ENCODE measurements at places on chromosomes 5 and 9.

DNA sequence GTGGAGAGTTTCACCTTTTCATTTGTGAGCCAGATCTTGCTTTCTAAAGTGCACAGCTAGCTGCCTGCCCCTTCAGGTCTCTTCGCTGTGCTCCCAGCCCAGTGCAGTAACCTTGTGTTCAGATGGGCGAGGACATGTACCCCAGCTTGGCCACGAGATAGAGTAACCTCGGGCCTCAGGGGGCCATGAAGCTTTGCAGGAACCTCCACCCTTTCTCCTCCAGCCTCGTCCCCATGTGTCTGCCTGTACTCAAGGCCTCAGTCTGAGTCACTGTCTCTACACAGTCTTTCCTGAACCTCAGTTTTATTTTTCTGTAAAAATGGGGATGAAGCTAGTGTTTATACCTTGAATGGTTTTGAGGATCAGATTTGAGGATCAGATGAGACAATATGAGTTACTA lies 37.9 kb downstream of the ERGIC1 start:
- no peak for DNase-seq

GRCh38 chr5:78242001-78242400 lies 52.5 kb downstream of the AP3B1 start:
- no peak for DNase-seq

GRCh38 chr9:27391040-27391895 lies 94.3 kb upstream of the EQTN start:
- no peak for DNase-seq

DNA sequence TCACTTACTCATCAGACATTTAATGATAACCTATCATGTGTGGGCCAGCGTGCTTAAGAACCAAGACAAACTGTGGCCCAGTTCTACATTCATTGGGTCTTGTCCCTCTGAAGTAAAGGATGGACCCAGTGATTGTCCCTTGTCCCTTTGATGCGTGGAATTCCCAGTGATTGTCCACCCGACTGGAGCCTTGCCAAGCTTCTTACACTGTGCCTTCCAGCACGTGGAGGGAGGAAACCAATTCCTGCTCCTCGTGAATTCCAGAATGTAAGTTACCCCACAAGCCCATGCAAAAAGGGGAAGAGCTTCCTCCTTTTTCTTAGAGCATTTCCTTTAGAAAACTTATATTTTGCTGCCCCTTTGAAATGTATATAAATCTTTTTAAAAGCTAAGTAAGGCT lies 7.9 kb downstream of the CKMT2 start:
- no peak for DNase-seq

GRCh38 chr5:14156290-14156649 lies 13.1 kb downstream of the TRIO start:
- DNase-seq, result no peak

- DNase-seq, result no peak
Observed at GRCh38 chr5:97181856-97182545, 1.0 kb downstream of the RIOK2 start.

DNA sequence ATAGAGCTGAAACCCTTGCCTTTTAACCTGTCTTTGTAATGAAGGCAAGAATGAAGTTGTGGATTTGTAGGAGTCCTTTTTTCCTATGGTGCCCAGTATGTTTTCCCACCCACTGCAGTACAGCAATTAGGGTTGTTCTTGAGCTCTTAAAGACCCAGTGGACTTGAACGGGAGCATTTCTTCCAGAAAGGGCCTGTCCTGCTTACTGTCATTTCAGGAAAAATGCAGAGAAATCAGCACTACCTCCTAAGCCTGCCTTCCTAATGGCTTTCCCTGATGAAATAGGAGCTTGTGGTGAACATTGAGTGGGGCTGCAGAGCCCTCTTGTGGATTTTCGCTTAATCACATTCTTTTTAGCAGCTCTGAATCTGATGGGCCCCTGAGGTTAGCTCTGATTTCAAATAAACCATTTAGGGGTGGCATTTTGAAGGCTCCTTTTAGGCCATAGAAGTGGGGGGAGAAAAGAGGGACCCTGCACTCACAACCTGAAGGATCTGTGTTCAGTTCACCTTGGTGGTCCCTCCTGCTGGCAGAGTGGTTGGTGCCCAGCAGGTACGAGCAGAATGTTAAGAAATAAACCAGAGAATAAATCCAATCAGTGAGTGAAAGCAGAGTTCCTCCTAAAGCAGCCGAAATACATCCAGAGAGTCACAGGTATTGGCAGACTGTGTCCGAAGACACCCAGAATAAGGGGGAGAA lies 188.0 kb upstream of the KLF9 start:
- peak; percentile 86 for DNase-seq

DNA sequence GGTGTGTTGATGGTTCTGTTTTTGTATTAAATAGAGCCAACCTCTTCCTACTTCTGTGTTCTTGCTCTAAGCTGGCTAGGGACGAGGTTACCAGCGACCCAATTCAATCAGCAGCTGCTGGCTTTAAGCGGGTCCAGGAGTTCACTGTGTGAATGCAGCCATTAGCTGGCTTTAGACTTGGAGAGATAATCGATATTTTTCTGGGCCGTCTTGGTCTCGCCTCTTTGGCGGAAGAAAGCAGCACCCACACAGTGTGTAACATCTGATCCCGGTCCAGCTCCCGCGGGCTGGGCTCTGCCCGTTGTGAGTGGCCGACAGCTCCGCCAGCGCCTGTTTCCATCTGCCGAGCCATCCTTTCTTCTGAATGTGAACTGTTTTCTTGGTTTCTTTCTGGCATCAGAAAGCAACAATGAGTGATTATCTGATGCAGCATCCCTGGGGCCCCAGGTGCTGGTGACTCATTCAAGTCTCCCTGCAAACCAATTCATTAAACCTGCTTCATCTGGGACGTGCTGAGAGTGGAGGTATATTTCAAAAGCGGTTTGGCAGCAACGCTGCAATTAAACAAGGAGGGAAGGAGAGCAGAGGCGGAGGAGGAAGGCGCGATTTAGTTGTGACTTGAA lies 90.8 kb upstream of the IRX4 start:
- no peak for DNase-seq

DNA sequence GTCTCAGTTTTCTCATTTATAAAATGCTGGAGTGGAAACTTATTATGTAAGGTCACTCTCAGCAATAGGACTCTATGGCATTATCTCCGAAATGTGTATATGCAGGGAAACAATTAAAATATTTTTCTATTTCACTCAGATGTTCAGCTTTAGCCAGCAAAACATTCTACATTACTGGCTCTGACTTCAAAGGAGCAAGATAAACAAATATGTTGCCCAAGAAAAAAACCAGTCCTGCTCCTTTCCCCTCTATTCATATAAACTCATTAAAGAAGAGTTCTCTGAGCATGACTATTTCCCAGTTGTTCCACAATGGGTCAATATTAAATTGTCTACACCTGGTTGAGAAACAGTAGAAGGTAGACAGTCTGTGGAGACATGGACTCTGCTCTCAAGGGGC lies 155.0 kb downstream of the NPR3 start:
- DNase-seq, result no peak

DNA sequence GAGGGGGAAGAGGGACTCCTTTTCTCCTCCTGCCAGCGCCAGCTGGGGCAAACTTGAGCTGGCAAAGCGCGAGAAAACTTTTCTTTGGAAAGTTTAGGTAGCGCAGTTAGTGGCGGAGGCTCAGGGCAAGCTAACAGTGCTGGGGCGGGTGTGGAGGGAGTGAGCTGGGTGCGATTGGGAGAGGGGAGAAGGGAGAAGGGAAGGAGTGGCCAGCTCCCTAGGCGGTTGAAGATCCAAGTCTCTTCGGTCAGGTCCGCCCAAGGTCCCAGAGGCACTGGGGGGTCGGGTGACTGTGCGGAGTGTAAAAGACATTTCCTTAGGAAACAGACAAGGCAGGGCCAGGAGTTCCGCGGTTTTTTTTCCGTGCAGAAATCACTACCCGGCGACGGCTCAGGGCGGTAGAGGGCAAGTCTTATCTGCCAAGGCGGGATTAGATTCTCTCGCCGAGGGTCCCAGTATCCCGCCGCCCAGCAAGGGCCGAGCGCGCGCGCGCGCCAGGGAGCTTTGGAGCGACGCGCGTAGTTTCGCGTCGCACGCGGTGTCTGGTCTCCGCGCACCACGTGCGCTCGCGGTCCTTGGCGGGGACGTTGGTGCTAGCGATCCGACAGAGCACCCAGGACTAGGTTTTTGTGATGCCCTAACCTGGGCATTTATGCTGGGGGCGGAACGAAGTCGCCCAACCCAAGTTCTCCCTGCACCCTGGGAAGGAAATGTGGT lies 33.6 kb upstream of the NFIB start:
- no peak for DNase-seq

GRCh38 chr9:118438810-118439209 lies 734.6 kb downstream of the TLR4 start:
- no peak for DNase-seq

GRCh38 chr5:29715167-29715566 lies 1478.3 kb upstream of the CDH6 start:
- no peak for DNase-seq

GRCh38 chr9:17793713-17794622 lies 215.1 kb downstream of the SH3GL2 start:
- no peak for DNase-seq

DNA sequence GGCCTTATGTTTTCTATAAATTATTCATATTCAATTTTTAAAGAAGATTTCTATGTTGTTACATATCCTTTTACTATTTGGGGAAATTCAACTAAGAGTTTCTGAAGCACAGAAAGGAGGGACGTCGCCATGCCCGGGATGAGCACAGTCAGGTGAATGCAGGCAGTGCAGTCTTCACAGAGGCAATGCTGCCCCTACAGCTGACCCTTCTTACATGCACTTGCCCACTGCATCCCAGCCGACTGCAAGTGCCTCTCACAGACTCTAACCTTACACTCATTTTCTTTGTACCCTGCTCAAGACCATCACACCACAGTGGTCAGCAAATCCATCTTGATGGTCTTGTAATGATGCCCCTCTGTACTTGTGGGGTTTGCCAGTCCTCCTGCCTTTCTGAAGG lies 73.8 kb downstream of the SHC3 start:
- no peak for DNase-seq

GRCh38 chr5:177309351-177310191 lies 2.1 kb downstream of the MXD3 start:
- peak; percentile 38 for DNase-seq

GRCh38 chr9:84024041-84024575 lies 43.5 kb downstream of the RMI1 start:
- no peak for DNase-seq

DNA sequence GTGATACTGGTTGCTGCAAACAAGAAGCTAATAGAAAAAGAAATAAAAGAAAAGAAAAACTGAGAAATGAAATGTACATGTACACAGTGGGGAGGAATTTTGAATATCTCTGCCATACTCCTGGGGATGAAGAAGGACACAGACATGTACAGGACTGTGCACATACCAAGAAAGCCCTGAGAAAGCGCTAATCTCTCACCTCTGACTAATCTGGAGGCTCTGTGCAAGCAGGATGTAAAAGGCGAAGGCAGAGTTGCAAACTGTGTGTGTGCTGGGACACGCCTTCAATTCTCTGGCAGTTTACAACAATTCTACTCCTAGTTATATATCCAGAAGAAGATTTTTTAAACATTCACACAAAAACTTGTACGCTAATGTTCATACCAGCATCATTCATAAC lies 211.4 kb downstream of the KIAA0825 start:
- DNase-seq, result no peak

GRCh38 chr5:41196197-41196596 lies 17.1 kb downstream of the C6 start:
- no peak for DNase-seq

DNA sequence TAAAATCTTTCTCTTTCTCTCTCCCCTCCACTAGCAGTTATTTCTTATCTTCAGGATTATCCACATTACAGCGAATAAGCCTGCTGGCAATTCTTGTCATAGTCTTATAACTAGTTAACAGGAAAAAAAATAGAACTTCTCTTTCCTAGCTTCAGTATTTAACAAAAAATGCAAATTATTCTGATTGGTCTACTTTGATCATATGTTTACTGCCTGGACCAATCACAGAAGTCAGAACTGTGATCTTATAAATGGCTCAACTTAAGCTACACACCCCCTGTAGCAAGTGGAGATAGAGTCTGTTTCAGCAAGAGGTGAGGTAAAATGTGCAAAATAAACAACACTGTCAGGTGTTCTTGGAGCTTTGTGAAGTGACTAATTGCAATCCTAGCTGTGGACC lies 389.4 kb upstream of the TUSC1 start:
- no peak for DNase-seq

- DNase-seq, result no peak
Observed at GRCh38 chr5:147925020-147925419, 18.7 kb upstream of the C5orf46 start.

DNA sequence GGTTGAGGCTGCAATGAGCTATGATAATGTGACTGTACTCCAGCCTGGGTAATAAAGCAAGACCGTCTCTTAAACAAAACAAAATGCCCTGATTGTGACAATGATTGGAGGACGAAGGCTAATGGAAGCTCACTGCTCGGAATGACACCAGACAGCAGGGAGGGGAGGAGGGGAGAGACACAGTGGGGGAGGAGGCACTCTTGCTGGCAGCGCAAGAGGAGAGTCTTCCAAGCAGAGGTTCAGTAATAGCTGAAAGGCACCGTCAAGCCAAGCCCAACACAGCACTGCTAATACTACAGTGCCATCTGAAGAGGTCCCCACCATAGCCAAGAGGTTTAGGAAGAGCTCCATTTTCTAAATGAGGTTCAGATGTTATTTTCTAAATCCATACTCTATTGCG lies 102.3 kb downstream of the GLDC start:
- DNase-seq, result no peak

DNA sequence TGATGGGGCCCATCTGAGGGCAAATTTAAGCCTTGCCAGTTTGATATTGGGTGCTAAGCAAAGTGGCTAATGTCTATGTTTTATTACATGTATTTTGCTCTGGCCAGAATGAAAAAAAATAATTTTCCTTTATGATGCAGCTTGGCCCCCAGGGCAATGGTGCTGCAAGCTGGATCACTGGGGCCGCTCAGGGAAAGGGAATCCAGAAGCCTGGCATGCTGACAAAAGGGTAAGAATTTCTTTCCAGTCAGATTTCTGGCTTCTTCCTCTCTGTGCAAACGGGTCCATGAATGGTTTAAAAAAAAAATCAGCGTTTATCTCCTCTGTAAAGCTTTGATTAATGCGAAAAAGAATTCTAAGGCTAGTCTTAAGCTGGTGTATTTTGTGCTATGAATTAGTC lies 138.4 kb downstream of the MAPKAP1 start:
- no peak for DNase-seq

GRCh38 chr5:138724470-138725146 lies 28.6 kb upstream of the CTNNA1 start:
- peak; percentile 75 for DNase-seq

DNA sequence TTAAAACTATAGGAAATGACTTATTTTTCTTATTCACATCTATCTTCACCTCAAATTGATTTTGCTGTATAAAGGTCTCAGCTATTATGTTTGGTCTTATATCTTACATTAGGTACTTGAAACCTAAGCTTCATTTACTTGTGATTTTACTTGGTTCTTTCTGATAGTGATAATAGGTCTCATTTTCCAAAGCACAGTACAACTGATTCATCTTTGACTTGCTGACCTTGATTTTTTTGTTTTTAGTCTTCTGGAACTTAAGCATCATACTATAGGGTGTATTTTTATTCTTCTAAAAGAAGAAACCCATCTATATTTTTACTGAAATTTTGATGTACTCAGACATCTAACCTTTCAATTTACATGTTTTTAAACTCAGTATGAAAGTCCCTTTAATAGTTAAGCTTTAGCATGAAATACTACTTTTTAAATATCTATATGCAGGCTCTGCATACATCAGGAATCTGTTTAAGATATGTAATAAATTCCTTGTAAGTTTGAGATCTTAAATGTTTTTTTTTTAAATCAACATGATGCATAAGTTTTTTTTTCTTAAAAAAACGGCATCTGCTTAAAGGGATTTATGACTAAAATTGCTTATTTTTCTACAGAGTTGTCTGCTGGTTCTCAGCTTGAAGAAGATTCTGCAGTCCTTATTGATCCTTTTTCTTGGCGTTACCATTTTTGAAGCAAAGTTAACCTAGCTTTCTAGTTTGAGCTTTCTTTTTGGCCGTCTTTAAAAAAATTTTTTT lies 13.3 kb downstream of the MATR3 start:
- no peak for DNase-seq

Data from inflammatory macrophage (primary cell).